Stimulated activated CD8-positive, alpha-beta memory T cell treated with anti-CD3 and anti-CD28 coated beads, Interleukin-15, amount 100 ng/mL, for 48 hours (primary cell): ENCODE measurements at places on chromosomes 12 and 14.

- peak; percentile 37 for DNase-seq
Measured at GRCh38 chr12:53287741-53288216, 7.6 kb upstream of the PFDN5 start.

DNA sequence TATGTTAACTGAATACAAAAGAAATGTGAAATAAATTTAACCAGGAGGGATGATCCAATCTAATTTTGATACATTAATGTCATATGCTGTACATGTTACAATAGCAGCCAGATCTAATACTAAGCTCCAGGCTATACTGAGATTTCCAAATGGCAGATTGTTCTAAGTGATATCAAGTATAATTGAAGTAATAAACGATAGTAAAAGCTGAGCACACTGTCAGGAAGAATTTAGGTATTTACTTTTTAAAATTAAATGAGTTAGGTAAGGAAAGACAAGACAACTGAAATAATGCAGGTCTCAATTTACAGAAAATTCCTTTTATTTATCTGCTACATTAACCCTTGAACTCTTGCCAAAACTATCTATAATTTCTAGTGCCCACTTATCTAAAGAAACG lies 39.9 kb downstream of the INSM2 start:
- no peak for DNase-seq

DNA sequence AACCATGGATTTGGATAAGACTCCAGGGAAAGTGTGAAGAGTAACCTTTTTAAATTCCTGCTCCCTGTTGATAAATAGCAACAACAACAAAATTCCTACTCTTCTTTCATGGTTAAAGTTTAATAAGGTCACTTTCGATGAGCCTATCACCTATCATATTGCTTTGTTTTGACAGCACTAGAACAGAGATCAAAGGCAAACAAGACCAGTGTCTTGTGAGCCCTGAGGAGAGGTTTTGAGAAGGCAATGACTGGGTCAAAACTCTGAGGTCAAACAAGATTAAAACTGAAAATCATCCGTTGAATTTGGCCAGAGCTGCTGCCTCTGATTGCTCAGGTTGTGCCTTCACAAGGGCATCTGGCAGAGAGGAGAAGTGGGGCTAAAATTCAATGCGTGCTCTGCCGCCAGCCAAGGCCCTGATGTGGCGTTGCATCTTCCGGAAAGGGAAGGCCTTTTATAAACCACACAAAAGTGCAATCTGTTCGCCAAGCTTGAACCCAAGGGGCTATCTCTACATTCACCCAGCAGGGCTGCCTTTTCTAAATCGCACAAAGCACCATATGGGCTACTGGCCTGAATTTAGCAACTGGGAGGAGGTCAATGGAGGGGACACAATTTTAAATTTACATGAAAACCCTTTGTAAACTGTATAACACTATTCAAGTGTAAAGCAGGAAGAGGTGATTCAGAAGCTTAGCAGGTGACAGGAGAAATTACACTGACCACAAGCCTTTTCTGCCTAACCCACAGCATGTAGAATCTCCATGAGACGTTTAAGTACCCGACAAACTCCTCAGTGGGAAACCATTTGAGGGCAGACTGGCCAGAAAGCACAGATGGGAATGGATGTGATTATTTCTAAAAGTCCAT lies 140.8 kb downstream of the DAD1 start:
- DNase-seq = no peak

GRCh38 chr14:87630846-87631245 lies 362.1 kb downstream of the GALC start:
- DNase-seq = no peak

DNA sequence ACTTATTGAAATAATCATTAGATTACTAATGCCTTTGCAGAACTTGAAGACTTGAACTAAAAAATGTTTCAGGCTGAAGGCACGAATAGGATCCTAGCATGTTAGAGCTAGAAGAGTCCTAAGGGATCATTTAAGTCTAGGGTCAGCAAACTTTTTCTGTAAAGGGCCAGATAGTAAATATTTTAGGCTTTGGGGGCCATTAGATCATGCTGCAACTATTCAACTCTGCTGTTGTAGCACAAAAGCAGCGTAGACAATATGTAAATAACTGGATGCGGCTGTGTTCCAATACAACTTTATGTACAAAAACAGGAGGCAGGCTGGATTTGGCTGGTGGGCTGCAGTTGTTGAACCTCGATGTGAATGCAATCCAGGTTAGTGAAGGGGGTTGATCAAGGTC lies 221.7 kb downstream of the ATP23 start:
- DNase-seq = no peak

DNA sequence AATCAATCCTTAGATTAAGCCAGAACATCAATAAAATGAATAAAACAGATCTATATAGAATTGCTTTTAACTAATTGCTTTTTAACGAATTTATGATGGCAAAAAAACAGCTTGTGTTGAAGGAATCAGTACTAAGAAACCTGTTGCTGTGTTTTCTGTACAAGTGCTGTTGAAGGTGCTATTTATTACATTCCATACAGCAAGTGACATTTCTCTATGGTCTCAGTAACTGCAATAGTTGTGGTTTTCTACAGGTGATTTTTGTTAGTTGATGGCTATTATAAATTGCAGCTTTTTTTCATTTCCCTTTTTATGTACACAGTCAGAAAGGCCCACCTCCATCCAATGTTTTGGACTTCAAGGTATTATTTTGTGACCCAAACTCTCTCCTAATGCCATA lies 56.6 kb downstream of the SLC2A13 start:
- DNase-seq = no peak

GRCh38 chr12:98660521-98660920 lies 15.4 kb downstream of the APAF1 start:
- no peak for DNase-seq

DNA sequence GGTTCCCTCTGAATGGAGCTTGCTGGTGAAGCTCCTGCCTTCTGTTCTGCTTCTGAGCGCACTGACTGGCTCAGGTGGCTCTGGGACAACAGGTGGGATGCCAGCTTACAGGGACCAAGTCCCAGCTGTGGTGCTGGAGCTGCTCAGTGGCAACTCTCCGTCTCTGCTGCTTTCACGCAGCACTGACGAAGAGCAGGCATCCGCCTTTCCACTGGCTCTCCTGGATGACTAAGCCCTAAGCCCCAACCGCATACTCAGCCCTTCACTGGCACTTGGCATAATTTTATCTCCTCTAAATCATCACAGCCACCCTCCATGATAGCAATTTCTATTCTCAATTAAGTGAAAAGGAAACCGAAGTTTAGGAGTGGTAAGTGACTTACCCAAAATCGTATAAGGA lies 3.7 kb upstream of the RTL1 start:
- no peak for DNase-seq
